ENCODE measurements at places on chromosomes 7 and 10.

DNA sequence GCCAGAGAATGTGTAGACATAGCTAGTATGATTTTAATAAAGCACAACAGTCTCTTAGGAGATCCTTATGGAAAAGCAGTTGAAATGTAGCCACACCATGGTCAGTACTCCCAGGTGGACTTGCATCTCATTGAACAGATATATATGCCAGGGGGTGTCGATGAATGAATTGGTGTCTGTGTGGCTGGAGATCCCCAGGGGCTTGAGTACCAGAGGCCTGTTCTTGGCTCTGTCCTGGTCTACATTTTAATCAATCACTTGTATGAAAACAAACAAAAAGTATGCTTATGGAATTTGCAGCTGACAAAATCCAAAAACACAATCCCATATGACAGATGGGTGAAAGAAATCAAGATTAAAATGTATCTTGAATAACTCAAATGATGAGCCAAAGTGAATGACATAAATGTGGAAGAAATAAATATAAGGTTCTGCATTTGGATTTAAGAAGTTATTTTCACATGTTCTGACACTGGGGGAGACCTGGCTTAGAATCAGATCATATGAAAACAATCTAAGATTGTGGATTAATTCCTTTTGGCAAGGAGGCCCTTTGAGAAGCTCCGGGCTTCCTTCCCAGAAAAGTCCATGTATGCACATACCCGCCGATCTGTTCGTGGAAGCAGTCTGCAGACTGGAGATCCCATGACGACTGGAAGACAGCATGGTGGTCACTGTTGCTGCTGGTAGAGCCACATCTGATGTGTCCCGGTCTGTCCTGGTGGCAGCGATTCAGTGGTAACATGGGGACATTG is 15.6 kb downstream of the CLEC2L start:
- DNase-seq: no peak

- DNase-seq: peak; percentile 42
Observed at GRCh38 chr10:36725581-36726520, 399.5 kb upstream of the ANKRD30A start.

GRCh38 chr7:95404316-95404865 is 8.2 kb upstream of the PON3 start:
- DNase-seq: no peak

DNA sequence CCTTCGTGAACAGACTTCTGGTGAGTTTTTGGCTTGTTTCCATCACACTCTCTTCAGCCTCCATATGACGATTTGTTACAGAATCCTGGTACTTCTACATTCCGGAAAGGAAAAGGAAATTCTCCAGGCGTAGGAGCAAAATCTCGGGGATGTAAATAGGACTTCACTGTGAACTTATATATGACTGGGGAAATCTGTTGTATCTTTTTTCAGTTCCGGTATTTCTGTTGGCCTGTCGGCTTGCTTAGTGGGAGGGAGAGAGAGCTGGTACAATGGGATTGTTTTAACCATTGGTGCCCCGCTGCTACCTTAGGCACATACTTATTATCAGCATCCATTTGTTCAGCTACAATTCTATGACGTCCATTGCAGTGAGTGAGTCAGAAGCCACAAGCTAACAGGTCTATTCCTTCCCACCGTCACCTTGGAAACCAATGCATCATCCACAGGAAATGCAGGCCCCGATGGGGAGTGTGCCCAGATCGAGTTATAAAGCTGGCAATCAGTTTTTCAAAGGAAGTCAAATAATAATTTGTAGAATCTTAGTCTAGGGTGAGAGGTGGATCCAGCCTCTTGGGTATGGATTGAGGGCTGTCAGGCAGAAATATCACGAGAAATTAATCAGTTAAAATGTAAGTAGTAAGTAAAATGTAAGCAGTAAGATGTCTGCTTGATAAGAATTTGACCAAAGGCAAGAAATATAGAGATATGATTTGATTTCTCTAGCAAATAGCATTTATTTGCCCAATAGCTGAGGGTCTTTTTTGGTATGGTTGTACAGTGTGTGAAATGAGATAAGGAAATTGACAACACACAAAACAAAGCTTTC is 92.0 kb upstream of the MKLN1 start:
- no peak for DNase-seq

GRCh38 chr10:63972949-63973827 is 452.0 kb downstream of the REEP3 start:
- no peak for DNase-seq

GRCh38 chr7:44958645-44959344 is 20.0 kb downstream of the MYO1G start:
- DNase-seq: no peak

- DNase-seq: peak; percentile 21
Observed at GRCh38 chr10:20888620-20889330, 8.3 kb downstream of the NEBL start.

GRCh38 chr7:36985866-36986400 is 261.6 kb upstream of the AOAH start:
- DNase-seq: no peak

- DNase-seq: peak; percentile 71
Observed at GRCh38 chr10:117373823-117374505, 1.3 kb downstream of the PDZD8 start.

- DNase-seq: no peak
Observed at GRCh38 chr10:133567609-133568286, 2.4 kb upstream of the SYCE1 start.

GRCh38 chr10:14698111-14698828 is 76.4 kb downstream of the FAM107B start:
- peak; percentile 2 for DNase-seq

DNA sequence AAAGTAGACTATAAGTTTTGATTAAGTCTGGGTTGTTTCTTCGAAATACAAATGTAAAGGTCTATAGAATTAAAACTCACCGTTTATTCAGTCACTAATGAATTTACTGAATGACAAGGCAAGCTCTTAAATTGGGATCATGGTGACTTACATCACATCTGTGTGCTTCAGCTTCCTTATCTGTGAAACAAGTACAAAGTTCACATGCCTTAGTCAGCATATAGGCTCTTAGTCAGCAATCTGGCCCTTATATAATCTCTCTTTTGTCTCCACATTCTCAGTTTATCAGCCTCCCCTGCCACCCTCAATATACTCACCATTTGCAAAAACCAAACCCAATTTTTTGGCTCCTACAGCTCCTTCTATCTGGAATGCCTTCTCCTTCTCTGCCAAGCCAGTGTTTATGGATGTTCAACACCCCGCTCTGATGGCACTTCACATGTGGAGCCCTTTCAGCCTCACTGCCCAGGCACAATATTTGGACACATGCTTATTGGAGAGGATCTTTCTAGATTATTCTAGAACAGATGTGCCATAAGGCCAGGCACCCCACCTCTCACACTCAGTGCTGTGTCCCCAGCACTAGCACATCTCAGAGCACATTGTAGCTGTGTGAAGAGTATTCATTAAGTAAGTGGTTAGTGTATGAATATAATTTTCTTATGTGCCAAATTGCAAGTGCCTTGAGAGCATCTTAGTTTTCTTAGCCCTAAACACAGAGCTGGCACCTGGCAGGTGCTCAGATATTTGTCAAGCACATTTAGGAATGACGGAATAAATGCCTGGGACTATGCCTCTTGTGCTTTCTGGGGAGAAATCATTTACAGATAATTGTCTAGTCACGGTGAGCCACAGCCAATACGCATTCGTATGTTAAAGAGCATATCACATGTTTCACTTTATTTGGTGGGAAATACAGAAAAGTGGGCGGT is 9.8 kb upstream of the LAMB1 start:
- peak; percentile 85 for DNase-seq

DNA sequence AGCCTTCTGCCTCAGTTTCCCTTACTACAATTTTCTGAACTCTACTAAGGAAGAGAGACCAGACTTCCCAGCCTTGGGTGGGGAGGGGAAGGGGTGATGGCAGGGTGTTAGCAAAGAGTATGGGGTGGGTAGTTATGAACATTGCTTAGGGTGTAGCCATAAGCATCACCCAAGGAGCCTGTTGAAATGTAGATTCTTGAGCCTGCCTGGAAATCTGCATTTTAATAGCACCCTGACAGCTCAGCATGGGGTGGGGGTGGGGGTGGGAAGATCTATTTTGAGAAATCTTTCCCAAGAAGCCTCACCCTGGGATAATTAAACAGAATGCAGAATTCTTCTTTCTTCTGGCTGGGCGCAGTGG is 164.8 kb downstream of the NRF1 start:
- DNase-seq: no peak

- DNase-seq: no peak
Observed at GRCh38 chr7:45573204-45573603, 964 bp upstream of the ADCY1 start.

GRCh38 chr10:24568042-24568441 is 155.6 kb downstream of the ARHGAP21 start:
- no peak for DNase-seq

DNA sequence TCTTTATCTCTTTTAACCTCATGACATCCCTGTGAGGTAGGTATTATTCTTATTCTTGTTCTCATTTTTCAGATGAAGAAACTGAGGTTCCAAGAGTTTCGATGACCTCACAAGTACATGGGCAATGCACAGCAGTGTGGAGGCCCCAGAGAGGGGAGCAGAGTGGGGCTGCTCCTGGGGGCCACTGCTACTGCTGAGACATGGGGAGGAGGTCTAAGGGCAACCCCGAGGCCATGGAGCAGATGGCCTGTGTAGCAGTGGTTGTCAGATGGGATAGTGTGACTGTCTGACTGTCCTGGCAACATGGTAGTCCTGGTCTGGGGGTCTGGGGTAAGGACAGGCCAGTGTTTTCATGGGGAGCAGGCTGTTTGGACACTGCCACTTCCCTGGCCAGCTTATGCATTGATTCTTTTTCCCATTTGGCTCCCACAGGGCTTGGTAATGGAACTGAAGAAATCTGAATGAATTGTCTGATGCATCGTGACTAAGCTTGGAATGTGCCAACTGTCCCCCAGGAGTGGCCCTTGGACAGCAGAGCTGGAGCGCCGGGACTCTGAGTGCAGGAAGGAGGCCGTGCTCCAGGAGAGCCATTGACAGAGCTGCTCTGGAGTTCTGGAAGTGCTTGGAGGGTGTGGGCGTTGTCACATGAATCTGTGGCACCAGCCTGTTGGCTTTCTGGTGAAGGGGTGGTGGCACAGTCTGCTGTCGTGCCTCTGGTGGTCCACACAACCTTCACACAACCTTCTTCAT is 40.9 kb downstream of the ADRA2A start:
- DNase-seq: no peak

- DNase-seq: no peak
Observed at GRCh38 chr10:117740691-117741222, 198.2 kb downstream of the EMX2 start.

- peak; percentile 94 for DNase-seq
Observed at GRCh38 chr10:130141460-130141859, 5.3 kb downstream of the GLRX3 start.

GRCh38 chr10:104445359-104445758 is 91.7 kb downstream of the CFAP58 start:
- DNase-seq: no peak

GRCh38 chr10:129719415-129719739 is 244.7 kb downstream of the EBF3 start:
- DNase-seq: no peak

GRCh38 chr10:125175807-125176206 is 15.4 kb upstream of the CTBP2 start:
- no peak for DNase-seq

GRCh38 chr10:33224251-33224965 is 110.1 kb downstream of the NRP1 start:
- no peak for DNase-seq

Data from OCI-M1 (cell line).